CD4-positive, alpha-beta T cell treated with Interleukin-21 for 1 hour (primary cell): ENCODE measurements at places on chromosomes 6 and 20.

GRCh38 chr6:16669227-16669626, 92.0 kb downstream of the ATXN1 start:
- peak; percentile 75 for DNase-seq

GRCh38 chr6:28802417-28803336, 121.1 kb downstream of the TRIM27 start:
- no peak for DNase-seq

- no peak for DNase-seq
Observed at GRCh38 chr6:80638213-80639055, 532.0 kb downstream of the BCKDHB start.

GRCh38 chr6:120279466-120280167, 930.1 kb upstream of the MAN1A1 start:
- no peak for DNase-seq

DNA sequence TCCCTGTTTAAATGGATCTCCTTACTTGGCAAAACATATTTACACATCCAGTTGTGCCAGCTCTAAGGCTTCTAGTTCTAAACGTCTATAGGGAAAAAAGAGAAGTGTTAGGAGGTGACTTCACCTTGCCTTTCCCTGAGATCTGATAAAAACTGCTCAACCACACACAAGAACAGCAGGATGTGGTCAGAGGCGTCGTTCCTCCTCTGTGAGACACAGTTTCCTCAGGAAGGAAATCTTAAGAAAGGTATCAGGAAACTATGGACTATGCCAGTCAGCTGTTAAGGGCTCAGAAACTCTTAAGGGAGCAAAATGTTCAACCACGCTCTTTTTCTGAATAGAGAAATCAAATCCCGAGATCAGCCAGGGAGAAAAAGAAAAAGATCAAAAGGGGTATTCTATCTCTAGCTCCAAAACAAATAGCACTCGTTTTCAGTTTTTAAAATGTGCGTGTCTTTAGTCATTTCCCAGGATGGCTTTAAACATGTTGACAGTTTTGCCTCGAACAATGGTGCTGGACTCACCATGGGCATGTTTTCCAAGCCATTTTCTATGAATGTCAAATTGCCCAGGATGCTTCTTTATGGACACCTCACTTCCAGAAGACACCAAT, 154.5 kb downstream of the HACE1 start:
- peak; percentile 54 for DNase-seq

GRCh38 chr6:33828764-33829731, 25.2 kb upstream of the MLN start:
- no peak for DNase-seq

DNA sequence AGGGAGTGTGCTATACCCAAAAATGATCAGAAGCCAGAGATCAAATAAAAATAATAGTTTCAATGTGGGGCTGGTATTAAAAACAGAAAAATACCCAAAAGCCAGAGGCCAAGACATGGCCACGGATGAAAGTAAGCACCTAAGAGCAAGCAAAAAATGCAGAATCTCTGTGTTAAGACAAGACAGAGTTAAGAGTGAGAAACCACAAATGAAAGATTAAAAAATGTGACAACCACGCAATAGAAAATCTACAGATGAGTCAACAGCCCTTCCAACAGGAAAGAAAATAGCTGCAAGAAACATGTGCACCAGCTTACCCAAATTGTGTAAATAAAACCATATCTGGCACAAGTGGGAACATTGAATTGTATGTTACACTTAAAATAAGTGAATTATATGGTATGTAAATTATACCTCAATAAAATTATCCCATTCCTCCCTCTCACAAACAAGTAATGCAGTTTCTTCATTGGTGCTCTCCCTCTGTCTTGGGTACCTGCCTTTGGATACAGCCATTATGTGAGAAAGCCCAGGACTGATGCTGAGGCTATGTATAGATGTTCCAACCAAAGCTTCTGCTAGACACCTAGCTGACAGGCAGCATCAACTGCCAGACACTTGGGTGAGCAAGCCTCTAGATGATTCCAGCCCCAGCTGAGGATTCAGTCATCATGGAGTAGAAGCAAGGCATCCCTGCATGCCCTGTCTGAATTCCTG, 55.3 kb upstream of the UFL1 start:
- peak; percentile 14 for DNase-seq

GRCh38 chr20:63264519-63264918, 8.1 kb upstream of the ARFGAP1 start:
- DNase-seq, result no peak

GRCh38 chr6:119224095-119224701, 125.4 kb downstream of the MAN1A1 start:
- no peak for DNase-seq

- no peak for DNase-seq
Observed at GRCh38 chr20:18657575-18657974, 69.7 kb downstream of the DTD1 start.

GRCh38 chr6:129902681-129903080, 41.6 kb upstream of the TMEM244 start:
- DNase-seq, result no peak

DNA sequence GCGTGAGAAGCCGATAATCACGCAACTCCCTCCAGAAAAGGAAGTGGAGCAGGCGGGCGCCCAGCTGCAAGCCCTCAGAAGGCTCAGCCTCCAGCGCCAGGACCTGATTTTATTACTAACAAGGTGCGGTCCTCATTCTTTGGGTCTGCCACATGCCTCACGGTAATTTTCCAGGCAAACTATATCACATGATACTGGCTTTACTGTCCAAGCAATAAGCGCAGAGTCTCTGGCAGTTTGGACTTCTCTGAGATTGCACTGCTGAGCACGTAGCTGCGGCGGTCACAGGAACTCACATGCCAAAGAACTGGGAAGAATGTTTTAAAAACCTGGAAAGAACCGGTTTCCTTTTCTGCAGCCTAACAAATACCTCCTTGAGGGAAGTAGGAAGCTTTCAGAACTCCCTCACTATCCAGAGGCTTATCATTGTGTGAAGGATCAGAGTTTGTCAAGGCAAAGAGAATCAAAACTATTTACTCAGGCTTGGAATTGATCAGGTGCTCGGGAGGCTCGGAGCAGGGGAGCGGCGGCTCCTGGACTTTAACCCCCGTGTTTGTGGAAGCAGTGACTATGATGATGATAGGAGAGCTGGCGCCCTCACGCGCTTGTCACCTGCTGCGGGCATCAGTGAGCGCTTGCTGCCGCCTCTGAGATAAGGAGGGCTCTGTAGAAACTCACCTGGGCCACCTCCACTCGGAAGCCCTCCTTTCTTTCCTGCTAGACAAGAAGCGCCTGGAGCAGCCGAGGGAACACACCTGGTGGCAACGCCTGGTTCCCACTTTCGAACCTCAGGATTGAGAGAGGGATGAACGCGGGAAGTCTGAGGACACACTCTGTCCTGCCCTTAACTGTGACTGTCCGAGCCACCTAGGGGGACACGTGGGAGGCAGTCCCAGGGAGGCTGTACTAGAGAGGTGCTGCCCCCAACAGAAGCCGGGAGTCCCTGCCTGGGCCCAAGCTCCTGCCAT, 27.2 kb upstream of the SYNJ2 start:
- DNase-seq, result no peak
